ENCODE measurements at places on chromosomes 2 and 18.

- peaks cover 10% of the 10 kb centered on the region for H3K27me3 ChIP-seq
- no peak overlapping the region for H3K27ac ChIP-seq
- no peak overlapping the region for H3K4me3 ChIP-seq
- no peaks in the 10 kb centered on the region for H3K4me1 ChIP-seq
- no peaks in the 10 kb centered on the region for H3K36me3 ChIP-seq
- DNase-seq, result no peak
These were observed 187.5 kb downstream of the TWIST2 start for GRCh38 chr2:239035361-239035814.

GRCh38 chr2:237452861-237453260 is 34.2 kb upstream of the MLPH start:
- DNase-seq, result no peak
- no peak overlapping the region for H3K27ac ChIP-seq
- H3K4me3 ChIP-seq, result no peak overlapping the region
- H3K27me3 ChIP-seq, result no peaks in the 10 kb centered on the region

DNA sequence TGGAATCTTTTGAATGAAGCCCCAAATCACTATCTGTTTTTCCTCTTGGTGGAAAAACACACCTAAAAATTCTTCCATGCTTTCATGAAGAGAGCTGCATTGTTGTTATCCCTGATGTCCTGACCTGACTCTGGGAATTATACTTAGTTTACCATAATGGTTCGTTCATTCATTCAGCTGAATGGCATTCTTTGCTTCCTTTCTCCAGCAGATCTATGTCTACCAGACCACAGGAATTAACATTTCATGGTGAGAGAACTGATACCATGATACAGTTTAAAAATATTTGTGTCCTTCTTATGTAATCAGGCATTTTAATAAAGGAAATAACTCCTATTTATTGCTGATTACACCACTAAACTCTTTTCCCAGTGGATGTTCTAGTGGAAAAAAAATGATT is 11.1 kb upstream of the SLC4A10 start:
- no peak overlapping the region for H3K4me3 ChIP-seq
- no peaks in the 10 kb centered on the region for H3K36me3 ChIP-seq
- no peak for DNase-seq

GRCh38 chr18:23207191-23207955 is 72.1 kb downstream of the CABLES1 start:
- H3K4me1 ChIP-seq, result peaks cover 10% of the 10 kb centered on the region
- DNase-seq, result peak; percentile 40
- no peaks in the 10 kb centered on the region for H3K27me3 ChIP-seq

DNA sequence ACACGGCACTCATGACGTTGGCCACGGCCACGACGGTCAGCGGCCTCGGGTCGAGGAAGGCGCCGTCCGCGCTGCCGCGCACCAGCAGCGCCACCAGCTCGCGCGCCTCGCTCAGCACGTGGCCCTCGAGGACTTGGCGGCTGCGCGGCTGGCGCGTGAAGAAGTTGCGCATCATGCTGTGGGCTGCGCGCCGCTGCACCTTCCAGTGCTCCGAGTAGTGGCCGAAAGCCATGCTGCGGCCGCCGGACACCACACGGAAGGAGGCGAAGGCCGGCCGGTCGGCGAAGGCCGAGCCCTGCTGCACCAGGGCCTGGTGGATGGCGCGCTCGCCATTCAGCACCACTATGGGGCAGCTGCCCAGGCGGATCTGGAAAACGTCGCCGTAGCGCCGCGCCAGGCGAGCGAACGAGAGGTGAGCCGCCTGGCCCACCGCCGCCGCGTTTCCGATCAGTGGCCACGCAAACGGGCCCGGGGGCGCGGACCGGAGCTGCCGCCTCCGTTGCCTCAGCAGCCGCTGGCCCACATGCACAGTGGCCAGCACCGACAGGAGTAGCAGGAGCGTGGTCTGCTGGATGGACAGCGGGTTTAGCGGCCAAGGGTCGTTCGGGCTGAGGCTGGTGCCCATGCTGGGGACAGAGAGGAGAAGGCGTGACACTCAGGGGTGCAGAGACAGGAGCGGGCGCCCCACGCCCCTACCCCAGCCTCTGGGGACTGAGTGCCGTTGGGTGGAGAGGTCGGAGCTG is 1.0 kb downstream of the CYP1B1 start:
- no peak for DNase-seq
- H3K4me3 ChIP-seq, result no peak overlapping the region
- H3K27ac ChIP-seq, result peak overlapping the region; percentile 78
- H3K36me3 ChIP-seq, result peaks cover 14% of the 10 kb centered on the region
- no peaks in the 10 kb centered on the region for H3K27me3 ChIP-seq

GRCh38 chr2:80112790-80113189 is 191.8 kb downstream of the LRRTM1 start:
- no peaks in the 10 kb centered on the region for H3K4me1 ChIP-seq
- no peak overlapping the region for H3K4me3 ChIP-seq
- H3K36me3 ChIP-seq, result no peaks in the 10 kb centered on the region
- DNase-seq, result no peak
- no peak overlapping the region for H3K27ac ChIP-seq
- H3K27me3 ChIP-seq, result no peaks in the 10 kb centered on the region

GRCh38 chr2:54773838-54774237 is 50.4 kb downstream of the EML6 start:
- no peak overlapping the region for H3K4me3 ChIP-seq
- peaks cover 26% of the 10 kb centered on the region for H3K4me1 ChIP-seq
- no peaks in the 10 kb centered on the region for H3K27me3 ChIP-seq
- H3K27ac ChIP-seq, result no peak overlapping the region
- DNase-seq, result no peak

DNA sequence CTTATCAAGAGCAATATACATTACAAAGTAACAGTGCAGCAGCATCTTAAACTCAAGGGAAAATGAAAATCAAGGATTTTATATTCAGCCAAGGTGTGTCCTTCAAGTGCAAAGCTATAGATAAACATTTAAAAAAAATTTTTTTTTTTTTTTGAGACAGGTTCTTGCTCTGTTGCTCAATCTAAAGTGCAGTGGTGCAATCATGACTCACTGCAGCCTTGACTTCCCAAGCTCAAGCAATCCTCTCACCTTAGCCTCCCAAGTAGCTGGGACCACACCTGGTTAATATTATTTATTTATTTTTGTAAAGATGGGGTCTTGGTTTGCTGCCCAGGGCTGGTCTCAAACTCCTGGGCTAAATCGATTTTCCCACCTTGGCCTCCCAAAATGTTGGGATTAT is 9.0 kb downstream of the CDKL4 start:
- H3K36me3 ChIP-seq, result no peaks in the 10 kb centered on the region
- no peaks in the 10 kb centered on the region for H3K4me1 ChIP-seq
- no peak overlapping the region for H3K4me3 ChIP-seq
- H3K27ac ChIP-seq, result no peak overlapping the region
- no peaks in the 10 kb centered on the region for H3K27me3 ChIP-seq

DNA sequence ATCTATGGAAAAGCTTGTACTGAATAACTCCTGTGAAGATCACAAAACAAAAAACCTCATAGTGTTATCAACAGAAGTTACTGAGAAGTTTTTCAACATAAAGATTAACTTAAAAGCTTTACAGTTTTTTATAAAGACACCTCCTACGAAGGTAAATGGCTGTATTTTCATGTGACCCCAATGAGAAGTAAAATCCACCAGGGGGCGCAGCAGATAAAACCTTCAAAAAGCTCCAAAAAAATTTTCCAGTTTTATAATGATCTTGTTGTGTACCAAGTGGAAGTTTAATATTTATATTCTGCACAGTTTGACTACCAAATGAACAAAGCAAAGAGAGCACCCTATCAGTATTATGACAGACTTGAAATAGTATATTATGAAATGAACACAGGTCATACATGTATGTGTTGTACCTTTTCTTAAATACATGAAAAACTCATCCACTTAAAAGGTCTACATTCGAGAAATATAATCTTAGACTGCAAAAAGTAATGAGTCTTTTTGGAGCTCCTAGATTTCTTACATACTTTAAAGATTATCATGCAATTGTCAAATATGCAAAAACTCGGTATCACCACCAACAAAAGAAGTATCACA is 38.5 kb downstream of the PNO1 start:
- DNase-seq, result peak; percentile 21
- H3K4me1 ChIP-seq, result peaks cover 16% of the 10 kb centered on the region
- H3K27me3 ChIP-seq, result no peaks in the 10 kb centered on the region
- H3K36me3 ChIP-seq, result no peaks in the 10 kb centered on the region
- H3K4me3 ChIP-seq, result no peak overlapping the region

GRCh38 chr2:113967272-113967671 is 77.4 kb downstream of the ACTR3 start:
- peaks cover 32% of the 10 kb centered on the region for H3K36me3 ChIP-seq
- peaks cover 3% of the 10 kb centered on the region for H3K4me1 ChIP-seq
- H3K27me3 ChIP-seq, result no peaks in the 10 kb centered on the region
- no peak overlapping the region for H3K27ac ChIP-seq
- H3K4me3 ChIP-seq, result no peak overlapping the region
- DNase-seq, result no peak

DNA sequence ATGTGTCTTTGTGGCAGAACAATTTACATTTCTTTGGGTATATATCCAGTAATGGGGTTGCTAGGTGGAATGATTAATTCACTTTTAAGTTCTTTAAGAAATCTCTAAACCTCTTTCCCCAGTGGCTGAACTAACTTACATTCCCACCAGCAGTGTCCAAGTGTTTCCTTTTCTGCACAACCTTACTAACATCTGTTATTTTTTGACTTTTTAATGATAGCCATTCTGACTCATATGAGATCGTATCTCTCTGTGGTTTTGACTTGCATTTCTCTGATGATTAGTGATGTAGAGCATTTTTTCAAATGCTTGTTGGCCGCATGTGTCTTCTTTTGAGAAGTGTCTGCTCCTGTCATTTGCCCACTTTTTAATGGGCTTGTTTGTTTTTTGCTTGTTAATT is 43.1 kb upstream of the PTH2R start:
- no peaks in the 10 kb centered on the region for H3K36me3 ChIP-seq
- no peaks in the 10 kb centered on the region for H3K27me3 ChIP-seq
- DNase-seq, result no peak
- H3K27ac ChIP-seq, result no peak overlapping the region
- no peak overlapping the region for H3K4me3 ChIP-seq
- H3K4me1 ChIP-seq, result peaks cover 18% of the 10 kb centered on the region

DNA sequence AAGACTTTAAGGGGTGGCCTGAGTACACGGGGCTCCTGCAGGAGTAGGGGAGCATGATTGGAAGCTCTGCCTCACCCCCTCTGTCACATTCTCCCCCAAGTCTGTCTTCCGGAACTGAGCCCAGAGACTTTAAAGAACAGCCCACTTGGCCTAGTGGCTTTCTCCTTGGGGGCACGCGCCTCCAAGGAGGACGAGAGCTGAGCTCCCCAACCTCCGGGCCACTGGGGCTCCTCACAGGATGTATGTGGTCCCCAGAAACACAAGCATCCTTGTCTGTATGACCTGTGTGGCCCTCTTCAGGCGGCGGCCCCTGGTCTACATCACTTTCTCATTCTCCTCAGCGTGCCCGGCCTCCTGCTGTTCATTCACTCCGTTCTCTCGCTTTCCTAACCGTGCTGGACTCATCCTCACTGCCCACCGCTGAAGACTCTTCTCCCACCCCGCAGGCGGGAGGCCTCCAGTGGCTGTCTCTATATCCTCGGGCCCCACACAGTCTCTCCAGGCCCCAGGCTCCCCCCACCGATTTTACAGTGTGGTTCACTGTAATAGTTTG is 23.7 kb downstream of the KCNF1 start:
- peak overlapping the region; percentile 65 for H3K27ac ChIP-seq
- no peak for DNase-seq
- no peaks in the 10 kb centered on the region for H3K36me3 ChIP-seq
- no peak overlapping the region for H3K4me3 ChIP-seq

DNA sequence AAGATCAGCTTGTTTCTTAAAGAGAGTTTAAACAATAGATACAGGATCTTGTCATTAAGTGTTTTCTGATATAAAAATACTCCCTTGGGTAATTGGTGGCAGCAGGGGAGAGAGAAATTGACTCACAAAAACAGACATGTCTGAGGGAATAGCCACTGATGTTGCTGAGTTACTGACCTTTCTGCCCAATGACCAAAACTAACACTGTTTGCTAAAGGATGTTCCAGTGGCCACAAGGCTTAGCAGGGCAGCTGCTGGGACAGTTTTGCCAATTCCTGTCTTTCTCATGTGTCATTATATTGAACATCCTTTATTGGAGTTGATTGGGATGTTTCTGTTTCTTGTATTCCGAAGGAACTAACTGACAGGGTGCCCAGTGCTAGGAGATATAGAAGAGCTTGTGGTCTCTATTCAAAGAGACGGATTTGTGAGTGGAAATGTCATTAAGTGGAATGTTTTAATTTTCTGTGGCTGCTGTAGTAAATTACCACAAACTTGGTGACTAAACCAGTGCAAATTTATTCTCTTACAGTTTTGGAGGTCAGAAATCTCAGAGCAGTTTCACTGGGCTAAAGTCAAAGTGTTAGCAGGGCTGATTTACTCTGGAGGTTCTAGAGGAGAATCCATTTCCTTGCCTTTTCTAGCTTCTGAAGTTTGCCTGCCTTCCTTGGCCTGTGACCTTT is 124.8 kb upstream of the RMDN2 start:
- no peak overlapping the region for H3K27ac ChIP-seq
- H3K36me3 ChIP-seq, result no peaks in the 10 kb centered on the region
- H3K4me1 ChIP-seq, result peaks cover 68% of the 10 kb centered on the region
- no peaks in the 10 kb centered on the region for H3K27me3 ChIP-seq

GRCh38 chr18:49247781-49248180 is 212.7 kb downstream of the DYM start:
- H3K36me3 ChIP-seq, result 0 out of 2 replicates have a peak, but pooled peaks cover 4% of the 10 kb centered on the region
- no peak overlapping the region for H3K27ac ChIP-seq
- DNase-seq, result no peak
- no peaks in the 10 kb centered on the region for H3K27me3 ChIP-seq

DNA sequence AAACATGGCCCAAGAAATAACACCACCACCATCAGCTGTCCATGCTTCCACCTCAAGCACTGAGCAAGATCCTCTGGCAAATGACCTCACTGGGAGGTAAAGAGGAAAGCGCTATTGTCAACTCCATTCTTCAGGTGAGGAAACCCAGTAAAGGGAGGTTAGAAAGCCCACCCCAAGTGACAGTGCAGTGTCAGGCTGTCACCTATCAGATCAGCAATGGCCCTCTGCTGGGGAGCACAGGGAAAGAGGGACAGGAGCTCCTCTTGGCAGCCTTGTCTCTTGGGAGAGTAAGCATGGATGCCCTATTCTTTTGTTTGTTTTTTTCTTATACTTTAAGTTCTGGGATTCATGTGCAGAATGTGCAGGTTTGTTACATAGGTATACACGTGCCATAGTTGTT is 104.3 kb upstream of the DAPL1 start:
- no peak overlapping the region for H3K4me3 ChIP-seq
- no peaks in the 10 kb centered on the region for H3K27me3 ChIP-seq
- H3K4me1 ChIP-seq, result no peaks in the 10 kb centered on the region
- no peak for DNase-seq
- H3K27ac ChIP-seq, result no peak overlapping the region
- no peaks in the 10 kb centered on the region for H3K36me3 ChIP-seq

- H3K4me1 ChIP-seq, result no peaks in the 10 kb centered on the region
- H3K27ac ChIP-seq, result no peak overlapping the region
- no peaks in the 10 kb centered on the region for H3K27me3 ChIP-seq
These were observed 158.8 kb upstream of the SLC39A10 start for GRCh38 chr2:195498176-195498575.

GRCh38 chr2:167925758-167926157 is 321.6 kb downstream of the STK39 start:
- DNase-seq, result no peak
- H3K4me3 ChIP-seq, result no peak overlapping the region
- H3K27ac ChIP-seq, result no peak overlapping the region
- no peaks in the 10 kb centered on the region for H3K4me1 ChIP-seq
